GM12892 (cell line): ENCODE measurements at places on chromosomes 12 and 14.

DNA sequence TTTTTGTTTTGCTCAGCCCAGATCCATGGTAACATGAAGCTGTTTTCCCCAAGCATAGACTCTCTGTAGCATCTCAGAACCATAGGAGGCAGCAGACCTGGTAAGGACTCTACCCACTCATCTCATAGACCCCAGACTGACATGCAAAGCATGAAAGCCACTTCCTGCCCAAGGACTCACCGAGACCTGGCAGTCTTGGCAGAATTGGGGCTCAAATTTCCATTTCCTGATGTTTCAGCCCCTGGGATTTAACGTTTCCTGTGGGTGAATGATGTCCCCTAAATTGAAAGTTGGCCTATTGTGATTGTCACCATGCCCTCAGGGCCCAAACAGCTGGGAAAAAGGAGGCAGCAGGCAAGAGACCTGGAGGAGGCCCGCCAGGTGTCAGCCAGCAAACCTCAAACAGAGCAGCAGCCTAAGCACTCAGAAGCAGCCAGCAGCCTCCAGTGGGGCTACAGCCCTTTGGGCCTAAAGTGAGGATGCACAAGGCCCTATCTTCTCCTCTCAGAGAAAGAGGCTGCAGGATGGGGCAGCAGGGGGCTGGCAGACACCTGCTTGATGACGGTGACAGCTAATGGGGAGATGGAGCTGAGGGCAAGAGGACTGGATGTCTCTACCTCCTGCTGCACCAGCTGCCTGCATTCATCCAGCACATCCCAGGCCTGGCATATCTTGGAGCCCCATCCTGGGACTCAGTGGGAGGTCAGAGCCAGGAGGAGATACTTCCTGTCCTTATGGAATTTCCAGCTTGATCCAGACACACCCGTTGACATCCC lies 8.5 kb downstream of the KRT85 start:
- peak; percentile 68 for DNase-seq

DNA sequence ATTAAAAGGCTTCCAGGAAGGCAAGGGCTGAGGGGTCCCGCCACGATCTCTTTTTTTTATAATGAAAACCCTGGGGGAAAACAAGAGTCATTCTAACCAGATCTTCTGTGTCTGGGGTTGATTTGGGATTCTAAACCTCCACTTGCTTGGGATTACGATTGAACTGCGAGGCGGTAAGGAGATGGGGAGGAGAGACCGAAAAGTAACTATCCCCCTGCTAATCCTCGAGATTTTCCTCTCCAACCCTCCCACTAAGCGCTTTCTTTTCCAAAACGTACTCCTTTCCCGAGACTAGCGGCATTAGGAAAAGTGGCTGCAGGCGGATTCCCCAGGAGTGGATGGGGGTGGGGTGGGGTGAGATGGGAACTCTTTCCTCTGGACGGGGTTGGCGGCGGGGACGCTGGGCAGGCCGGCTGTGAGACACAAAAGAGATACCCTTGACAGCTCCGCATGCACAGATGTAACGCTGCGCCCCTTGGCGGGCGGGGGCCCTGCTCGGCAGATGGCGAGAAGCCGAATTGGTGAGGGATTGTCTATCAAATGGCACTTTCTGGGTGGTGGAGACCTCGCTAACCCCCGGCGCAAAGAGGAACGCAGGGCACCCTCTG lies 830 bp upstream of the SRRM4 start:
- DNase-seq: peak; percentile 13

DNA sequence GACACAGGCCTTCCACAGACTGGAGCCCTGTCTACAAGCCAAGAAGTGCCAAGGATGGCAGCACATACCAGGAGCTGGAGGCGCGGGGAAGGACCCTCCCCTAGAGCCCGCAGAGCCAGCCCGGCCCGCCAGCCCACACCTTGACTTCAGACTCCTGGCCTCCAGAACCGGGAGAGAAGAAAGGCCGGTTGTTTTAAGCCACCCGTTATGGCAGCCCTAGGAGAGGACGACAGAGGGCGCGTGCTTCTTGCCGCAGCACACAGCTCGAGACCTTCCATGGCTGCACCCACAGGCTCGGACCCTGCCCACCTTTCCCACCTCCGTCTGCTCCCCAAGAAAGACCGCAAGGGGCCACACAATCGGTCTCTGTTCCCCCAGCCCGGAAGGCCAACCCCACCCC lies 53.7 kb downstream of the RNF34 start:
- DNase-seq: no peak

- DNase-seq: no peak
Measured at GRCh38 chr12:15886372-15887042, 4.3 kb downstream of the STRAP start.

DNA sequence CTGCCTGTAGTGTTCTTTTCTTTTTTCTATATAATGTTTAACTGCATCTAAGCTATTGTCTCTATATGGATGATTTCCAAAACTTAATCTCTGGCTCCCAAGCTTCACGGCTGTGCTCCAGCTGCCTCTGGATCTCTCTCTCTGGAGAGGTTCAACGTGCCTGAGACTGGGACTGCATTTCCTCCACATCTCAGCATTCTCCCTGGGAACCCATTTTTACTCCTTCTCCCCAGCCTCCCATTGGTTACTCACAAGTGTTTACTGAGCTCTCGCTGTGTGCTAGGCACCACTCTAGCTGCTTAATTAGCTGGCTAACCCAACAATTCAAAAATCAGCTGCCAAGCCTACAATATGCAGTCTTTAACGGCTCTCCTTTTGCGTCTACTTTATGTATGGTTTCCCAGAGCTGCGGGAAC lies 34.7 kb downstream of the FBXL14 start:
- no peak for DNase-seq

DNA sequence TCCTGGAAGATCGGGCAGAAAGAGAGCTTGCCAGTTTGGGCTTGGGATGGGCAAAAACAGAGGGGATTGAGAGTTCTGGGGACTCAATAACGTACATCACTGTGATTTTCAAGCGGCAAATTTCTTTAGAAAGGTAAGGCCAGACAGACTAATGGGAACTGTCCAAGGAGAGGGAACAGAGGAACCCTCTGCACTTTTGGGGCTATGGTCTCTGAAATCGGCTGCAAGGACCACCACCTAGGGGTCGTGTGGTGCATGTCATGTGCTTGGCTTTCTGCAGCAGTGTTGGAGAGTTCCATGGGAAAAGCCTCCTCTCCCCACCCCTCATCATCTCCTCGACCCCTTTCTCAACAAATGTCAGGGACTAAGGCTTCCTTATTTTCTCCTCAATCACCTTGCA lies 79.6 kb downstream of the PPM1A start:
- DNase-seq: no peak

DNA sequence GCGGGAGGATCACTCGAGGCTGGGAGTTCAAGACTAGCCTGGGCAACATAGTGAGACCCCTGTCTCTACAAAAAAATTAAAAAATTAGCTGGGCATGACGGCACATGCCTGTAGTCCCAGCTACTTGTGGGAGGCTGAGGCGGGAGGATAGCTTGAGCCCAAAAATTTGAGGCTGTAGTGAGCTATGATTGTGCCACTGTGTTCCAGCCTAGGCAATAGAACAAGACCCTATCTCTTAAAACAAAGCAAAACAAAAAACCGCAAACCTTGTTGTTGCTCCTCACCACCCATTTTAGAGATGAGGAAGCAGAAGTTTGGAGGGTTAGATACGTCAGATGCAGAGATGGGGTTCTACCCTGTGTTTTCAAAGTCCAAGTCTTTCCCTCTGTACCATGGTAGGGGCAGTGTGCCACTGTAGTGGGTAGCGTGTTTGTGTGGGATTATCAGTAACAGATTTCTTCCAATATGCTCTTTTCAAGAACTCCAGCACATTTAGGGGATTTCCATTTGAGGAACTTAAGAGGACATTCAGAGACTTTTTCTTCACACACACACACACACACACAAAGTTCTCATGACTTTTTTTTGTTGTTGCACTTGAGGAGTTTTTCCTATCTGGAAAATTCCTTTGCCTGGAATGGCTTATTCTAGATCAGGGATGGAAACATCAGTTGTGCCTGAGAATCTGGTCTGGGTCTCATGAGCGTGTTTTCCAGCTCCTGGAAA lies 186.5 kb downstream of the CHST11 start:
- no peak for DNase-seq

GRCh38 chr12:64685050-64685449 lies 74.2 kb downstream of the GNS start:
- no peak for DNase-seq

GRCh38 chr12:43807386-43807785 lies 1.3 kb upstream of the TWF1 start:
- no peak for DNase-seq

- no peak for DNase-seq
Measured at GRCh38 chr12:39395866-39396265, 47.1 kb downstream of the KIF21A start.

- no peak for DNase-seq
Measured at GRCh38 chr12:114770323-114770722, 86.3 kb upstream of the TBX3 start.

- no peak for DNase-seq
Measured at GRCh38 chr14:92653162-92653651, 95.2 kb downstream of the LGMN start.

GRCh38 chr12:75526655-75527511 lies 15.5 kb upstream of the KRR1 start:
- peak; percentile 13 for DNase-seq

DNA sequence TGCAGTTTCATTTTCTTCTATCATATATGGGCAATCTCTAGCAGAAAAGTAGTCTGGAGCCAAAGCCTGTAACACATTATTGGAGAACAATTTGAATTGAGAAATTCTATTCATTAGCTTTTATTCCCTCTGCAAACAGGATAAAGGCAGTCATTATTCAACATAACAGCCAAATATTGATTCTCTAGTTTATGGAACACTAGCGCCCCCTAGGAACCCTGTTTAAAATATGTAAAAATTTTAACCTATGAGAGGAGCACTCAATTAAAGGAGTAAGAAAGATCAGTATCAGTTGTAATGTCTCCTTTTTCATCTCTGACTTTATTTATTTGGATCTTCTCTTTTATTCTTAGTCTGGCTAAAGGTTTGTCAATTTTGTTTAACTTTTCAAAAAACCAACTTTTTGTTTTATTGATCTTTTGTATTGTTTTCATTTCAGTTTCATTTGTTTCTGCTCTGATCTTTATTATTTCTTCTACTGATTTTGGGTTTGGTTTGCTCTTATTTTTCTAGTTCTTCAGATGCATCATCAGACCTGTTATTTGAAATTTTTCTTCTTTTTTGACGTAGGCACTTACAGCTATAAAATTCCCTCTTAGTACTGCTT lies 4.8 kb upstream of the LMNTD1 start:
- no peak for DNase-seq

- no peak for DNase-seq
Measured at GRCh38 chr14:68547305-68548193, 245.3 kb downstream of the ZFP36L1 start.
